ENCODE measurements at places on chromosomes 4 and X.

- no peak for DNase-seq
These were observed 5.7 kb upstream of the RHOH start for GRCh38 chr4:40190880-40191815.

GRCh38 chrX:14079891-14080430 is 50.3 kb upstream of the GEMIN8 start:
- no peak for DNase-seq

DNA sequence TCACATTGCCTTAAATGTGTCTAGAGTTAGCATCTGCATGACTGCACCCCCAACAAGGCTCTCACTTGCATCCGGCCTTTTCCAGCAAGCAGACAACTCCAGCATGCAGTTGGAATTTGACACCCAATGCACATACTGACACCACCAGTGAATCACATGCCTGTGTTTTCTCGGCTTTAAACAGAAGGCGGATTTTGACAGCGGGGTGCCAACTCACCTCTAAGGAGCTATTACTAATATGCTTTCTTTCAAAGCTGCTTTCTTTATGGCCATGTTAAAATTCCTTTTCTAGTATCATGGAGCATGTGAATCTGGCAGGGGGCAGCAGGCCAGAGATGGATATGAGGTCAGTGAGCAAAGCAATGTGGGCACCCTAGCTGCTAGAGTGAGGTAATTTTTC is 78.0 kb upstream of the CLNK start:
- DNase-seq: no peak

- no peak for DNase-seq
These were observed 54.5 kb downstream of the NOP14 start for GRCh38 chr4:2908686-2909085.

- DNase-seq: no peak
These were observed 958.2 kb downstream of the PCDH7 start for GRCh38 chr4:31678356-31678755.

DNA sequence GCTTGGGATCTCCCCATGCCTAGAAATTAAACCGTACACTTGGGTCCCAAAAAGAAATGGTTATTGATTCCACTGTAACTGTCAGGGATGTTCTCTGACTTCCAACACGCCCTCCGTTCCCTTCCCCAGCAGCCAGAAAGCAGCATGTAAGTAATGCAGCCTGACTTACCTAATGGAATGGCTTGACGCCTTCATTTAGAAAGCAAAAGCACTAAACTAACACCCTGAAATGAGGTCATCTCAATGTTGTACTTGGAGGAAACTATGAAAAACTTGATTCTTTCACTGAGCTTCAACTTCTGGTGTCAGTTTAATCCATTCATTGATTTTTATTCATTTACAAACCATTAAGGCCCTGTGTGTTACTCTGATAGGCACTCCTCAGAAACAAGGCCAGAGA is 110.8 kb upstream of the NOCT start:
- DNase-seq: no peak

- no peak for DNase-seq
These were observed at the start of gene MXRA5 for GRCh38 chrX:3346501-3347259. Gene MXRA5, minus strand, starts transcription at chrX:3346652. Its CDS starts 2,819 bp downstream, at chrX:3343833.

- no peak for DNase-seq
These were observed 1057.0 kb upstream of the SLIT2 start for GRCh38 chr4:19194672-19195071.

DNA sequence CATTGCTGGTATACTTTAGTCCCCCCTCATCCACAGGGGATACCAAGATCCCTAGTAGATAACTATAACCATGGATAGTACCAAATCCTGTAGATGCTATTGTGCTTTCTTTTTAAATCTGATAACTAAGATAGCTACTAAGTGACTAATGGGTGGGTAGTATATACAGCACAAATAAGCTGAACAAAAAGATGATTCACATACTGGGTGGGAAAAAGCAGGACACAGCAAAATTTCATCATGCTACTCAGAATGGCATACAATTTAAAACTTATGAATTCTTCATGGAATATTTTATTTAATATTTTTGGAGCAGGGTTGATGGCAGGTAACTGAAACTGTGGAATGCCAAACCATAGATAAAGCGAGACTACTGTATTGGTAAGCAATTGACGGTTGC is 161.6 kb downstream of the IL15 start:
- no peak for DNase-seq

DNA sequence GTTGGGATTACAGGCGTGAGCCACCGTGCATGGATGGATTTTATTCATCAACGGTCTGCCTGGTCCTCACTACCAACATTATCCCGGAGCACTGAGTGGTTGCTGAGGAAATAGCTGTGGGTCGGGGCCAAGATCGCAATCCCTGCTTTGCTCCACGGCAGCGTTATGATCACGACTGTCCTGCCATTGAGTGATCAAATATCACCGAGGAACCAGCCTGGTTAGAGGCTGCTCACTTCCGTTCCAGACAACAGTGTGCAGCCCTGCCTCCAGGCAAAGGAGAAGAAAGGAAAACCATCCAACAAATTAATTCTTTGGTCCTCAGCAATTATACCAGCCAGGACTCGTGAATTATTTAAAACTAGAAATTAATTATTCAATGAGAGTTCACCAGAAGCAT is 70.6 kb upstream of the TBL1X start:
- DNase-seq: no peak

- DNase-seq: no peak
These were observed 1.5 kb upstream of the DDX3X start for GRCh38 chrX:41332408-41333002.

GRCh38 chrX:151180400-151180799 is 4.0 kb downstream of the GPR50 start:
- DNase-seq: no peak
